HFF-Myc (cell line): ENCODE measurements at places on chromosomes 2 and 18.

DNA sequence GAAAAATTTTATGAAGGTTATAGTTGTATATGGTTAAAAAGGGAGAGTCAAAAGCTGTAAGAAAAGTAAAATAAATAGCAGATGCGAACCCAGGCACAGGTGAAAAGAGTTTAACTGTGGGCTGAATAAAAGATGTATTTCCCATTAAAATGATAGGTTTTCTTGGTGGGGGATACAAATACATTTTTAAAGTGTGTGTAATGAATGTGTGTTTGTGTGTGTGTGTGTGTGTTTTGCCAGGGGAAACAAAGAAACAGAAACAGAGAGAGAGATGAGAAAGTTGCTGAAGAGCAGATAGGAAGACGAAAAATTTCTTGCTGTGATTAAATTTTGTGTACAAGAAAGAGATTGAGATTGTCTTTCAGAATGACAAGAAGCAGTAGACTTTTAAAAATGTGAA lies 12.1 kb downstream of the TFPI start:
- DNase-seq, result no peak

DNA sequence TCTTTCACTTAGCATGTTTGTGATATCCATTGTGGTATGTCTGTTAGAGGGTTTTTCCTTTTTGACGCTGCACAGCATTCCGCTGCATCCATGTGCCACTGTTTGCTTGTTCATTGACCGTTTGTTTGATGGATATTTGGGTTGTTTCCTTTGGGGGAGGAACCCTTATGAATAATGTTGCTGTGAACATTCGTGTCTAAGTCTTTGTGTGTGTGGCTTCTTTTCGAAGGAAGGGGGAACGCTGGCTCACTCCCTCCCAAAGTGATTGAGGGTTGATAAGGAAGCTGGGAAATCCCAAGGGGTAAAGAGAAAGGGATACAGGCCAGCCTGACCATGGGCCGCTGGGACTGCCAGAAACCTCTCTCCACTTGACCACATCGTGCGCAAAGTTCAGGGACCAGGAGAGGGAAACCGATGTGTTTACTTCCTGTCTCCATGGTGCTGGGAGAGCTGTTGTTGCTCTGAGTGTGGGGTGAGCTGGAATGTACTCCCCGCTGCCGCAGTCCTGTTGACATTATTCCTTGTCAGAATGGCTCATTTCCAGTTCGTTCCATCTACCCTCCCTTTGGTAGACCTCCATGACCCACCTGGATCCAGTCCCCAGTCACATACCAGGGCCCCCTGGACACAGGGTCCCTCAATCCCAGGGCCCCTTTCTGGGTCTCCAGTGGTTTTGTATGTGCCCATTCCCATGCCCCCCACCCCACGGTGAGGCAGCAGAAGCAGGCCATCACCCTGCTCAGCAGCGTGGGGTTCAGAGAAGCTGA lies 39.6 kb downstream of the HS1BP3 start:
- no peak for DNase-seq

GRCh38 chr18:987325-988186 lies 82.9 kb downstream of the ADCYAP1 start:
- no peak for DNase-seq

- DNase-seq, result no peak
These were observed 61.2 kb upstream of the B3GNT7 start for GRCh38 chr2:231334179-231334930.

DNA sequence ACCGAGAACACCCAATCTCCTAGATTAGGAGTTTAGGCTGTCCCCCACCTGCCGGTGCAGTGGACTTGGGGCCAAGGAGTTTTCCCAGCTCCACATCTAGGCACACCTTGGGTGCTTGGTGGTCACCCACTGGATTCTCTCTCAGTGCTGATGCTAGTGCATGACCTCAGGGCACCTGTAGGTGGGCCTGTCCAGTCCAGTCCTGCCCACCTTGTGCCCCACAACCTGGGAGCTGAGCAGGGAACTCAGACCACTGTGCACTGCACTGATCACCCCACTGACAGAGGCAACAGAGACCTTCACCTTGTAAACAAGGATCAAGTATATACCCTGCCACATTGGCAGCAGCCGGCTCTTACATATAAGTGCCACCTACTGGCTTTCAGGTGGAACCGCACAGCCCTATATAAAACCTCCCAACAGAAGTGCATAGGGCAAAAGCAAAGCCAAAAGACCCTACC lies 12.7 kb upstream of the CDH19 start:
- no peak for DNase-seq

- DNase-seq, result no peak
These were observed 35.6 kb upstream of the PRLH start for GRCh38 chr2:237530472-237531433.

DNA sequence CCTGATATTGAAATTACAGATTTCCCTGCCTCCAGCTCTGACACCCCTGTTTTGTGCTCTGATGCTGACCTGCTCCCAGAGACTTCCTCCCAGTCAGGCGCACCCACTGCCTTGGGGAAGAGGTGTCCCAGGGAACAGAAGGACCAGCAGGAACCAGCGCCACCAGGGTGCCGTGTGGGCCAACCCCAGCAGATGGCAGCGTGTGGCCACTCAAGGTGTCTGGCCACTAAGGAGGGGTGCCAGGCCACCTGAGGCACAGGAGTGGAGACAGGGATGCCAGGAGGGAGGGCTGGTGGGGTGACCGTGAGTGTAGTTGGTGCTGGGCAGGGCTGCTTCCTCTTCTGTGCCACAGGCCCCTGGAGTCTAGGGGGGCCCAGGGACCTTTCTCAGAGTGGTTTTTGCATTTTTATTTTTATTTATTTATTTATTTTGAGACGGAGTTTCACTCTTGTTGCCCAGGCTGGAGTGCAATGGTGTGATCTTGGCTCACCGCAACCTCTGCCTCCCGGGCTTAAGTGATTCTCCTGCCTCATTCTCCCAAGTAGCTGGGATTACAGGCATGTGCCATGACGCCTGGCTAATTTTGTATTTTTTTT lies 56.0 kb downstream of the TEX44 start:
- DNase-seq, result no peak
